ENCODE measurements at places on chromosomes 4 and X.

DNA sequence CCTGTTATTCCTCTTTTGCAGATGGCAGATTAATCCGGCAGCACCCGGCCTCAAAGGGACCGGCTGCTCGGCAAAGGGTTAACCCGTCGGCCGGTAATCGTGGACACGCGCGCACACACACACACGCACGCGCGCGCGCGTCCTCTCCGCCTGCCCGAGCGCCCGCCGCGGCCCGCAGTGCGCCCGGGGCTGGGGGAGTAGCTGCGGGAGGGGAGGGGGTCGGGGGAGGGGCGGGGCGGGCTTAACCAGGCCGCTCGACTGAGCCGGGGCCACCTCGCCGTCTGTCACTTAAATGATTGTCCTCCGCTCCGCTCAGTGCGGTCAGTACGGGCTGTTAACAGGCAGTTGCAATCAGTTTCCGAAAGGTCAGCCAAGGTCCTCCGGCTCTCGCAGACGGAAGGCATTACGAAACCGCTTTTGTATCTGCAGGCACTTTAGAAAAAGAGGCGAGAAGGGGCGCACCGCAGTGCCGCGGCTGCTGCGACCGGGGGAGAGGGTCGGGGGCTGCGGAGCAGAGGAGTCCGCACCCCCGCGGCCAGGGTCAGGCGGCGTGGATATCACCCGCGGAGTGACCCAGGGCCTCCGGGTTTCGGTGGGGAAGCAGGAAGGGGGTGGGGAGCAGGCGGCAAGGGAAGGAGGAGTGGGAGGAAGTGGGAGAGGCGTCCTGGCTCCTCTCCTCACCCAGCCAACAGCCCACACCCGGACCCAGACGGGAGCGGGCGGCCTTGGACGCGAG lies 57.3 kb upstream of the BCOR start:
- DNase-seq = peak; percentile 39

- peak; percentile 0 for DNase-seq
Observed at GRCh38 chr4:26028793-26029567, 115.0 kb downstream of the SMIM20 start.

DNA sequence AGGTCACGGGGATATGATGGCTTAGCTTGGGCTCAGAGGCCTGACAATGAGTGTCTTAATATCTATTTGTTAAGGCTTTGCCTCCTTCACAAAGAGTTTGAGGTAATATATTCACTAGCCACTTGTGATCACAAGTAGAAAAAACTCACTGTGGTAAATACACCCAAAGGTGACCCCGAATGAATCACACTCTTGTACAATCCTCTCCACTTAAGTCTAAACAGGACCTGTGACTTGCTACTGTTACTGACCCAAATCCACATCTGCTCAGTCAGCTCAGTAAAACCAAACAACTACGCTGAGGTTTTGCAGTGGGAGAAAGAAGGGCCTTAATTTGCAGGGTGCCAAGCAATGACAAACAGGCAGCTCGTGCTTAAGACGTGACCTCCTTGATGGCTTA lies 223.8 kb upstream of the MAGEC2 start:
- DNase-seq = no peak

GRCh38 chr4:146639506-146639932 lies 826 bp downstream of the POU4F2 start:
- no peak for DNase-seq

Data from NCI-H2107 (cell line).